Thyroid gland (tissue), 4 donors: ENCODE measurements at places on chromosomes 5 and 9. TPM values are rescaled to one million over a fixed set of nuclear protein-coding genes. Genes with fewer than 3 reads are reported as not detected.

GRCh38 chr5:166430491-166431319 is 1860.7 kb upstream of the WWC1 start:
- H3K36me3 ChIP-seq: no peaks in the 10 kb centered on the region
- H3K27ac ChIP-seq: no peak overlapping the region
- DNase-seq: no peak
- H3K4me3 ChIP-seq: no peak overlapping the region
- H3K4me1 ChIP-seq: no peaks in the 10 kb centered on the region

DNA sequence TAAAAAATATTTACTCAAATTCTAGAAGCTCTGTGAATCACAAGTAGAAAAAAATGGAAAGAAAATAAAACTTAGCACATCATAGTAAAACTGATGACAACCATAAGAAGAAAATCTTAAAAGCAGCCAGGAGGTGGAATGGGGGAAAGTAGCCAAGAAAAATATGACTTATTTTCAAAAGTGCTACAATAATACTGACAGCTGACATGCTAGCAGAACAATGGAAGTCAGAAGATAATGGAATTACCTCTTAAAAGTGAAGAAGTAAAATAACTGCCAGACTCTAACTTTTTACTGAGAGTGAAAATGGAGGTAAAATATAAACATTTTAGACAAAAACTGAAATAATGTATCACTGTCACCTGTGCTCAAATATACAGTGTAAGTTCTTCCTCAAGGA is 532.2 kb upstream of the SGCD start:
- no peaks in the 10 kb centered on the region for H3K27me3 ChIP-seq
- no peaks in the 10 kb centered on the region for H3K36me3 ChIP-seq
- no peak for DNase-seq
- no peak overlapping the region for H3K27ac ChIP-seq
- no peak overlapping the region for H3K4me3 ChIP-seq

GRCh38 chr9:117305454-117305853 is 109.4 kb downstream of the ASTN2 start:
- no peaks in the 10 kb centered on the region for H3K36me3 ChIP-seq
- H3K27me3 ChIP-seq: no peaks in the 10 kb centered on the region

- H3K27me3 ChIP-seq: no peaks in the 10 kb centered on the region
- H3K4me1 ChIP-seq: no peaks in the 10 kb centered on the region
- H3K36me3 ChIP-seq: no peaks in the 10 kb centered on the region
- no peak overlapping the region for H3K27ac ChIP-seq
- H3K4me3 ChIP-seq: no peak overlapping the region
- DNase-seq: no peak
Measured at GRCh38 chr9:101711330-101711941, 27.0 kb downstream of the GRIN3A start.

DNA sequence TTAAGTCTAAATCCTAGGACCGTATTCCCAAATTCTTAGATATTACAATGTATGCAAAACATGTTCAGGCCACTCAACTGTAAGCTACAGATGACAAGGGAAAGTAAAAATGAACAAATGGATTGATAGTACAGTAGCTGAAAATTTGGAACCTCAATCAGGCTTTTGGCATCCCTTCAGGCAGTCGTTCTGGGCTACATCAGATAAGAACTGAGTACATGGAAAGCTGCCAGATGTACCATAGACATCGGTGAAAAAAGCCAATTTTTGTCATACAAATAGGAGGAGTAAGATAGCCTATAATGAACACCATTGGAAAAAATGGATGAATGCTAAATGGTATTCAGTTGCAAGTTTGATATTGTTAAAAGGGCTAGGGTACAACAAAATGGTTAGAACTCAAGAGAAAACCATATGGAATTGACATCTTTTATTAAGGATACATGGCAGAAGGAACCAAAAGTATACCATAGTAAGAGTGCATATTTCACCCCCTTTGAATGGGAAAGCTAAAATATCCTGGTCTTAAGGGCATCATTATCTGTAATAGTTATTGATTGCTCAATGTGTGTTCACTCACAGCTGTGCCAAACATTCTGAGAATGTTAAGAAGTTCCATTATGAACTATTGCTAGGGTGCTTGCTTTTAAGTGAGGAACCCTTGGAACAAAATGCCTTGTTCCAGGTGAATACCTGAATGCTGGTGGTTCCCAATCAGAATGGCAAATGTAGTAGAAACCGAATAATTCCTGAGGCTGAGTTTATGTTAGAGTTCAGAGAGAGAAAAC is 86.4 kb downstream of the NR3C1 start:
- H3K4me1 ChIP-seq: peaks cover 42% of the 10 kb centered on the region
- no peaks in the 10 kb centered on the region for H3K27me3 ChIP-seq
- peaks cover 2% of the 10 kb centered on the region for H3K36me3 ChIP-seq
- no peak overlapping the region for H3K27ac ChIP-seq
- no peak overlapping the region for H3K4me3 ChIP-seq

DNA sequence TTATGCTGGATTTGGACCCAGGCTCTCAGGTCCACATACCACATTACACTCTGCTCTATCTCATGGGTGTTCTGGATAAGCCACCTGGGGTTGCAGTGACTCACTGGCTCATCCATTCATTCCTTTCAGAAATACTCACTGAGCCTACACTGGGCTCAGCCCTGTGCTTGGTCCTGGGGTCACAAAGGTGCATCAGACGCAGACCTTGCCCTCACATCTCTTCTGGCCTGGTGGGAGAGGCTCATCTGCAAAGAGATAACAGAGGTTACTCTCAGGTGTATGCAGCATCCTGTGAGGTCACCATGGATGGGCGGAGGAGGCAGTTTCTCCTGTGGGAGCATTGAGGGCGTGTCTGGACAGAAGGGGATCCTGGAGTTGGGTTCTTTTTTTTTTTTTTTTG is 12.1 kb downstream of the CDHR2 start:
- H3K27me3 ChIP-seq: no peaks in the 10 kb centered on the region
- no peaks in the 10 kb centered on the region for H3K4me1 ChIP-seq
- H3K4me3 ChIP-seq: no peak overlapping the region
- H3K36me3 ChIP-seq: no peaks in the 10 kb centered on the region

DNA sequence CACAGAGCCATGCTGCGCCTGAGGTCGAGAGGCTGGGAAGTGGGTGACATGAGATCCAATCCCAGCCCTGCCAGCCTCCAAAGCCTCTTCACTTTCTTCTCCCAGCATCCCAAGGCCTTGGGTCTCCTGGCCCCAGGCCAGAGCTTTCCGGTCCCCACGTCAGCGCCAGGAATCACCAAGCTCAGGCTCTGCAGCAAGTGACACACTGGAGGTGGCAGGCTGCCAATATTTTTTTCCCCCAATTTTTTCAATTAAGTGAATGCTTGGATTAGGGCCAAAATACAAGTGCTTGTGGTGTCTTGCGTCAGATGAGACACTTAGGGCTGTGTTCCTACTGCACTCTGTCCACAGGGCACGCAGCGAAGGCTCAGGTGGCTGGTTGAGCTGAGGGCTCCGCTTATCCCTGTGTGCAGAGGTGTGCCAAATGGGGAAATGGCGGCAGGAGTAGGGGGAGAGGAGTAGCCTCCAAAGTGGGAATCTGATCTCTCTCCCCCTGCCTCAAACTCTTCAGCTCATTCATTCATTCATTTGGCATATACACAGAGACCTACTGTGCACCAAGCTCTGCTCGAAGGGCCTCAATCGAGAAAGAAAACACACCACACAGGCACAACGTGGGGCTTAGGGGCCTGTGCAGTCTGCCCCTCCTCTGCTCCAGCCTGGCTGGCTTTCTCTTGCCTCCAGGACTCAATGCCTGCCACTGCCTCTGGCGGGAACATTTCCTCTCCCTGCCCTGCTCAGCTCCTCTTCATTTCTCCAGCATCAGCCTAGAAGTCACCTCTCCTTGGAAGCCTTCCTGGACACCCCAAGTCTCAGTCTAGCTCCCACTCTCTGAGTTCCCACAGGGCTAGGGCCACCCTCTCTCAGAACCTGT is 16.6 kb downstream of the SH3PXD2B start:
- no peaks in the 10 kb centered on the region for H3K27me3 ChIP-seq
- peak overlapping the region; percentile 83 for H3K27ac ChIP-seq
- DNase-seq: peak; percentile 89

DNA sequence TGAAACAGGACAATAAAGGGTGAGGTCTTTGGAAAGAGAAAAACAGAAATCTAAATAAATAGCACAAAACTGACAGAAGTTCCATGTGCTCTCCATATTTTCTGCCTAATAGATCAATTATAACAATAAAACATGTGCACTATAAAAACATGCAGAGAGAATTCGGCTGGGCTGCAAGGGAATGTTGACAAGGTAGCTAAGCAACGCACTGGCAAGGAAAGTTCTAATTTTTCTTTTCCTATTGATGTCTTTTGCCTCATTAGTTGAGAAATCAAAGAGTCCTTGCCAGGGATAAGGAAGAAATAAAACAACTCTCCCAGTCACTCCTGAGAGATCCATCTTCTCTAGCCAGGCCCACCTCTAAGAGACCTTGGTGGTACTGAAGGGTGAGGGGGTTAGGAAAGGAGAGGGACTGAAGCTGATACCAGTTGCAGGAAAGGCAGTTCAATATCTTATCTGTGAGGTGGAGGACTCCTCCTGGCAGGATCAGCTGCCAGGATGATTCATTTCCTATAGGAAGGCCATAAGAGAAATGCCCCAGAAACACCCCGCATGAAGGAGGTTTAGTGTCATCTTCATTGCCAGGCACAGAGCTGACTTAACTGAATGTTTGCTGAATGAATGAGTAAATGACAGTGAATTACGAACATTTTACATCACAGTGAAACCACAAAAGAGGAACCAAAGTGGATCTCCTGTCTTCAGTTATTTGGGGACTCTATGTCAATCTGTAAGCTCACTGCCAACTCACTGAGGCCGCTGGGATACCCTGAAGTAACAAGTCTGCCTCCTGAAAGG is 63.7 kb upstream of the IFNK start:
- DNase-seq: peak; percentile 10
- H3K36me3 ChIP-seq: no peaks in the 10 kb centered on the region
- no peak overlapping the region for H3K4me3 ChIP-seq
- peak overlapping the region; percentile 12 for H3K27ac ChIP-seq
- H3K4me1 ChIP-seq: peaks cover 22% of the 10 kb centered on the region

DNA sequence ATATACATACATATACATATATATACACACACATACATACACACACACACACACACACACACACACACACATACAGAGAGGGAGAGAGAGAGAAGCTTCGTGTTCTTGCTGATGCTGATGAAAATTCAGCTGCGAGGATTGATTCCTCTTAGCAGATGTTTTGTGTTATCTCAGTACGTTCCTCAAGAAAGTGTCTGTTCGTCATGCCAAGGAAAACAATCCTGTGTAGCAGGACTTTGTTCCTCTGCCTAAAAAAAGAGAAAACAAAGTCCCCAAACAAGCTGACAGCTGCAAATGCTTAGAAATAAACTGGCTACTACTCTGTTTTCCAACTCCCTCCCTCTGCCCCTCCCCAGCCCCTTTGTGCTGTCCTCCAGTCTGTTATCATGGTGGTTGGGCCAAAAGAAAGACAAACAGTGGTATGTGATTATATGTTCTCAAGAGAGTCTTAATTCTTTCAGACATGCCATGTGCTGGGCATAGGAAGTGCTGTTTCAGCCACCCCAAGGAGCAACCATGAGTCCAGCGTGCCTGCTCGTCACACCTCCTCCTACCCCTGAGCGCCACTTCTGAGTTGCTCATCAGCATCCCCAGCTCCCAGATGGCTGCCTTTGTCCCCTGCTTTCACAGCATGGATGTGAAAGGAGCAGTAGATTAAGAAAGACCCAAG is 71.5 kb upstream of the EQTN start:
- H3K36me3 ChIP-seq: no peaks in the 10 kb centered on the region
- H3K27me3 ChIP-seq: no peaks in the 10 kb centered on the region
- H3K4me1 ChIP-seq: peaks cover 25% of the 10 kb centered on the region
- H3K27ac ChIP-seq: no peak overlapping the region
- no peak for DNase-seq
- no peak overlapping the region for H3K4me3 ChIP-seq

GRCh38 chr5:52738095-52738506 is 49.6 kb upstream of the ITGA1 start:
- no peak overlapping the region for H3K27ac ChIP-seq
- DNase-seq: no peak
- no peaks in the 10 kb centered on the region for H3K27me3 ChIP-seq
- H3K4me3 ChIP-seq: no peak overlapping the region
- H3K36me3 ChIP-seq: no peaks in the 10 kb centered on the region

GRCh38 chr5:16178745-16179372 is 732 bp downstream of the MARCHF11 start:
- no peak overlapping the region for H3K4me3 ChIP-seq
- H3K36me3 ChIP-seq: no peaks in the 10 kb centered on the region
- DNase-seq: peak; percentile 63
- no peak overlapping the region for H3K27ac ChIP-seq

DNA sequence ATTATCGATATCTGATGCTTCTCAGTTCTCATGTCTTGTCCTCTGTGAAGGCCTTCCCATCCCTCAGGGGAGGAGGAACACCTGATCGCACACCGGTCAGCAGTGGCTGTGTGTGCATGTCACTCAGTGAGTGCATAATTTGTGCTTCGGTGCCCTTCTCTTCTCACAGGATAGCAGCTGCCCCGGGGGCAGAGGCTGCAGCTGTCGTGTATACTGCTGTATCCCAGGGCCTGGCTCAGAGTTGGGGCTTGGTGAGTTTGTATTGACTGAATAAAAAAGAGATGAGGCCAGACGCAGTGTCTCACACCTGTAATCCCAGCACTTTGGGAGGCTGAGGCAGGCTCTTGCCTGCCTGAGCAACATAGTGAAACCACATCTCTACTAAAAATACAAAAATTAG is 49.7 kb upstream of the NCS1 start:
- DNase-seq: no peak
- H3K4me1 ChIP-seq: peaks cover 49% of the 10 kb centered on the region
- no peaks in the 10 kb centered on the region for H3K27me3 ChIP-seq
- H3K27ac ChIP-seq: no peak overlapping the region
- no peak overlapping the region for H3K4me3 ChIP-seq
- no peaks in the 10 kb centered on the region for H3K36me3 ChIP-seq

GRCh38 chr5:176152191-176152929 is 85.9 kb upstream of the SIMC1 start:
- no peak overlapping the region for H3K4me3 ChIP-seq
- H3K27ac ChIP-seq: no peak overlapping the region
- H3K27me3 ChIP-seq: no peaks in the 10 kb centered on the region
- DNase-seq: peak; percentile 23

DNA sequence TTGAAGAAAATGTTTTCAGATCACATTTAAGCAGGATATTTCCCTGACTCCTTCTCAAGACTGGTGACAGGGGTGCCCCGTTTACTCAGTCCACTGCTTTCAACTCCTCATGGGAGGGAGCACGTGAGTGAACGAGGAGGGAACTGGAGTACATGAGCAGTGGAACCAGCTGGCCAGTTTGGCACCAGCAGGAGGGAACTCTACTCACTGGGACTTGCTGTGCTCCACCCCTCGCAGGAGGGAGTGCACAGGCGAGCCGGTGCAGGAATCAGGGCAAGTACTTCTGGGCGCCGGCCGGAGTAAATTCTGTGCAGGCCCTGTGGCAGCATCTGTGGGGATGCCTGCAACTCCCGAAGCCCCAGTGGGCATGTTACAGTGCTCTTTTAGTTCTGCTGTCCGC is 1941.1 kb upstream of the C9orf72 start:
- H3K27me3 ChIP-seq: no peaks in the 10 kb centered on the region
- peak; percentile 81 for DNase-seq
- H3K4me1 ChIP-seq: no peaks in the 10 kb centered on the region
- no peak overlapping the region for H3K27ac ChIP-seq

- DNase-seq: no peak
- H3K4me3 ChIP-seq: no peak overlapping the region
- no peaks in the 10 kb centered on the region for H3K36me3 ChIP-seq
- no peaks in the 10 kb centered on the region for H3K27me3 ChIP-seq
Measured at GRCh38 chr9:90808890-90809685, 7.5 kb downstream of the SYK start.

ASS1 gene
- 235 TPM for total RNA-seq

PTPRD gene
- total RNA-seq: 19.6 TPM

GABRP gene
- total RNA-seq: not detected

NSG2 gene
- 1.2 TPM for total RNA-seq

ARL10 gene
- 2.3 TPM for total RNA-seq

NFIL3 gene
- 24.8 TPM for total RNA-seq

CER1 gene
- not detected for total RNA-seq
